ENCODE measurements at places on chromosomes 4 and X.

GRCh38 chr4:184168406-184169019 lies 49.2 kb downstream of the ENPP6 start:
- peak; percentile 96 for DNase-seq

DNA sequence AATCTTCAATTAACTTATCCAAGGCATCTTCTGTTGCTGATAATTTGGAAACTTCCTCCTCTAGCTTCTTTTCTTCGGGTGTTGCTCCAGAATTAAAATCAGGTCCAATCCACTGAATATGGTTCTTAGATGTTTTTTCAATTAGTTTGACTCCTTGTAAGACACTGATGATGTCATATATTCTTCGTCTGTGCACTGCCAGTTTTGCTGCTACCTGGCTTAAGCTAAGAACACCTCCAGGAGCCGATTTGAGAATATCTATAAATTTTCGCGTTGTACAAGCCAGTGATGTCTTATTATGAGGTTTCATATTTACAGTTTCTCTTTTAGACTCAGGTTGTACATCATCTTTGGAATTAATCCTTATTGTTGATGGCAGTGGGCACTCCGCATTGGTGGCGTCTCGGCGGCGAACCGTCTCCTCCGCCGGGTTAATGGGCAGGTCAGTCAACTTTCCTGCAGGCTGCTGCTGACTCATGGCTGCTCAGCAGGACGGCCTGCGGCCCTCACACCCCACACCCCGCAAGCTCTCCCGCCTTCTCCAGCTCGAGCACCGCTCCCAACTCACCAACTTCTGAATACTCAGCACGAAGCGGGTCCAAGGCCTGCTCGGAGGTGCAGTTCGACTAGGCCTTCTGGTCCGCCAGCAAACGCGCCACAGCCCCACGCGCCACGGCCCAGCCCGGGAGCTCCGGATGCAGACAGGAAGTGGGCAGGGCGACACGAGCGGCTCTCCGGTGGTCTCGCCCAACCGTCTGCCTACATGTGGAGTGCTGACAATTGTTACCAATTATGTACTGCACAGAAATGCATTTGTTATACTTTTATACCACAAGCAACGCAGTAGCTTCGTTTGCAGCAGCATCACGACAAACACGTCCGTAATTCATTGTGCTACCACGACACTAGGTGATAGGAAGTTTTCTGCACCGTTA lies 49.2 kb upstream of the FHL1 start:
- DNase-seq, result no peak

DNA sequence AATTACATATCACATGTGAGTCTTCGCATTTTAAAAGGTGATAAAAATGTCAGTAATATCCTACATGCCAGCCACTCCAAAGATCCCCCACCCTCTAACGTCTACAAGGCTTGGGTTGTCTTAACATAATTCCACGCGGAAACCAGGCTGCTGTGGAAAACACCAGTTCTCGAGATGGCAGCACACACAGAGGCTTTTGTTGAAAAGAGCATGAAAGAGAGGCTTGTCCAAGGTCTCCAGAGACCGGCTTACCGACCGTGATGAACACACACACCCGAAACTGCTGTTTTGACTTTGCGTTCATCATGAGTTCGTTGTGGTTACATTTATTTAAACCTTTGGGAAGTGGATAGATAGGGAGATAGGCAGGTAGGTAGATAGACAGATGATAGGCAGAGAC lies 87.9 kb downstream of the CRLF2 start:
- DNase-seq, result no peak

- DNase-seq, result no peak
Observed at GRCh38 chr4:114911111-114911510, 202.3 kb downstream of the NDST4 start.

DNA sequence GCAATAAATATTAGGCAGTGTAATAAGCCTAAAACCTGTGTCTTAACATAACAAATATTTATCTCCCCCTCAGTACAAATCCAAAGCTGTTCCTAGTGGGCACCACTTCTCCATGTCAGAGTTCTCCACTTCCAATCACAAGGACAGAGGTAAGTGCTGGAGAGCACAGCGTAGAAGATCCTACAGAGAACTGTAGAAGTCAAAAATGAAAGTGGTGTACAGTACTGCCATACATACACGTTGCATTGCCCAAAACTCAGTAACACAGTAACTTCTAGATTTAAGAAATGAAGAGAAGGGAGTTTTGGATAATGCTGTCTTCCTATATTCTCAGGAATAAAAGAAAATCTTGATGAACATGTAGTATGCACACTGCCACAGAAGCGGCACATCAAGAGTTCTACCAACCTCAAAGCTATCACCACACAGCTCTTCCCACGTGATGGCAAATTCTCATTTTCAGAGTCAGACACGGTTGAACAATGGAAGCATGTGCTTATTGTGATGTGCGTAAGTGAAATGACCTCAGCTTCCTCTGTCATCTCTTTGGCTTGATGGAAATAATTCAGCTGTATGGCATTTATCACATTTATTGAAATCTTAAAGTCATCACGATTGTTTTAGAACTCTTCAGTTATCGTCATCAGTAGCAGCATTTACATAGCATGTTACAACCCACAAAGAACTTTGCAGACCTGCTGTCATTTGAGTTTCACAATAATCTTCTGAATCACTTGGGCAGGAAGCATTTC lies 27.1 kb upstream of the SPANXN4 start:
- DNase-seq, result no peak

GRCh38 chr4:53150631-53151488 lies 215.0 kb downstream of the SCFD2 start:
- DNase-seq, result no peak

DNA sequence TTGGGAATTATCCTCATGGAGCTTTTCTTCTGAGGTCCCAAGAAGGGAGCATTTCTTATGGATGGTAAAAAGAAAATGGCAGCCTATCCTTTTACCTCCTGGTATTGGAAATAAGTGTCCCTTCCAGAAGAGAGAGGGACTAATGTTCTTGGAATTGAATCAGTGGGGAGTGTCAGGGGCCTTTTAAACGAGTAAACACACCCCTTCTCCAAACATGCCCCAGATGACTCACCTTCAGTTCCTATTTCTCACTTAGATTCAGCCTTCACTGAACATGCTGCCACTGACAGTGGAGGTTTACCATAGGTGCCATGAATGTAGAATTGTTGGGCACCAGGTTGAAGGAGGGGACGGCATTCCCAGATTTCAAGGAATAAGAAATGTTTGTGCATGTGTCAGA lies 19.0 kb downstream of the MAGEC2 start:
- no peak for DNase-seq

DNA sequence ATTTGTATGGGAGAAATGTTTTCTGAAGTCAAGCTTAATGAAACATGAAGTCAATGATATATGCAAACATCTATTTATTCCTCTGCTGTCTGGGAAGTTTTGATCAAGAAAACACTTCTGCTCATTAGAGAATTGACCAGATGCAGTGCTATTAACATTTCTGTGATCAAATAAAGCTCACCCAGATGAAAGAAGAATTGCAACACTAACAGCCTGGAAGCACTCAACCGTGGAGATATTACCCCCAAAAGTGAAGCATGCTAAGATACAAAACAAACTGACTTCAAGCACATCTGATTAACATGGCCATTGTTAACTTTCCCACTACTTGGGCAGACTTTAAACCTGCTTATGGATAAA lies 73.7 kb upstream of the GUCY1A1 start:
- DNase-seq, result no peak
